ENCODE measurements at places on chromosomes 16 and 17.

DNA sequence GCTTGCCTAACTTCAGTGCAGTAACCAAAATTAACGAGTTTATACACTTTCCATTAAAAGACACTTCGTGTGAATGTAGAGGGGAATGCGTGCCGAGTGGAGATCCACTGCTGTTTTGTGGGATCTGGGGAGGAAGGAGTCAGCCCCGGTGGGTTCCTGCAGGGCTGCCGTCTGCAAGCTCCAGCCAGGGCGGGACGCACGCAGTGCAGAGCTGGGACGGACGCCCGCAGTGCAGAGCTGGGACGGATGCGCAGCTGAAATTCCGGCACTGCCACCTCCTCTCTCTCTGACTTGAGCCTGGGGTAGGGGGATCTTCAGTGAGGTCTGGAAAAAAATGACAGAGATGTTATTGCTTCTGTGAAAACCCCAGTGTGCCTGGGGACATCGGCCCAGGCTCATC, 16.5 kb upstream of the ZC3H18 start:
- no peak for DNase-seq

DNA sequence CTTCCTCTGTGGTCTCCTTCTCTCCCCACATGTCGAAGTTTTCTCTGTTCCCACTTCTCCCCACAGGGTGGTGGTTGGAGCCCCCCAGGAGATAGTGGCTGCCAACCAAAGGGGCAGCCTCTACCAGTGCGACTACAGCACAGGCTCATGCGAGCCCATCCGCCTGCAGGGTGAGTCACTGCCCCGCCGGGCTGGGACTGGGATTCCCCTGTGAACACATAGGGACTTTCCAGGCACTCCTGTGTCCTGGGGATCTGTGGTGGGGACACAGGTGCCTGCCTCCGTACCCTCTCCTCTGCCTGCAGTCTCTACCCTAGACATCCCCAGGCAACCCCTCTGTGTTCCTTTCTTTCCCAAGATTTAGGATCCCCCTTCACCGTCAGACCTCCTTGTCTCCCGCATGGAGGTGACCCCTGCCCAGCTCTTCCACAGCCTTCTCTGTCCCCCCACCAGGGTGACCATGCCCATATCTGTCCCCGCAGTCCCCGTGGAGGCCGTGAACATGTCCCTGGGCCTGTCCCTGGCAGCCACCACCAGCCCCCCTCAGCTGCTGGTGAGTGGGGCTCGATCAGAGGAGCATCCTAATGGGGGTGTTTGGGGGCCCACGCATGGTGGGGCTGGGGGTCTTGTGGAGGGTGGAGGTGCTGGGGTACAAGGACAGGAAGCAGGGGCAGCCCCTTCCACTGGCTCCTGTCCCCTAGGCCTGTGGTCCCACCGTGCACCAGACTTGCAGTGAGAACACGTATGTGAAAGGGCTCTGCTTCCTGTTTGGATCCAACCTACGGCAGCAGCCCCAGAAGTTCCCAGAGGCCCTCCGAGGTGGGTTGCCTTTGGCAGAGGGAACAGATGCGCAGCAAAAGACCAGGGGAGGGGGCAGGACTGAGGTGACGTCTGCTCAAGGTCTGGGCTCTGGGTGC, 5.8 kb downstream of the ITGAM start:
- DNase-seq: peak; percentile 86

- DNase-seq: peak; percentile 74
Observed at GRCh38 chr17:78127239-78127887, 1.2 kb downstream of the TMC6 start.

DNA sequence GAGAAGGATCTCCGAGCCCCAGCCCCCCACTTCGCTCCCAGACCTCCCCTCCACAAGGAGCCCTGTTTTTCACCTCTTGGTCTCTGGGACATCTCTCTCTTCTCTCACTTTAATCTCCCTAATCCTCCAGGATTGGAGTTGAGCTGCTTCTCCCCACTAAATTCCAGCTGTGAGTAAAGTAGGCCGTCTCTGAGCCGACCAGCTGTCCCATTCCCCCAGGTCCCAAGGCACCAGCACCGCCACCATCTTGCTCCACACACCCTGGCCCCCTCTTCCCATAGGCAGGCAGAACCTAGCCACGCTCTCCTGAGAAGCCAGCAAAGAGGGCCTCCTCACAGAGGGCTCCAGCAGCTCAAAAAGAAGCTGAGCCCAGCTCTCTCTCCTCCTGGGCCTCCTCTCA, 878 bp downstream of the DLG4 start:
- DNase-seq: no peak

GRCh38 chr16:69762814-69763598, 874 bp downstream of the WWP2 start:
- DNase-seq: no peak

DNA sequence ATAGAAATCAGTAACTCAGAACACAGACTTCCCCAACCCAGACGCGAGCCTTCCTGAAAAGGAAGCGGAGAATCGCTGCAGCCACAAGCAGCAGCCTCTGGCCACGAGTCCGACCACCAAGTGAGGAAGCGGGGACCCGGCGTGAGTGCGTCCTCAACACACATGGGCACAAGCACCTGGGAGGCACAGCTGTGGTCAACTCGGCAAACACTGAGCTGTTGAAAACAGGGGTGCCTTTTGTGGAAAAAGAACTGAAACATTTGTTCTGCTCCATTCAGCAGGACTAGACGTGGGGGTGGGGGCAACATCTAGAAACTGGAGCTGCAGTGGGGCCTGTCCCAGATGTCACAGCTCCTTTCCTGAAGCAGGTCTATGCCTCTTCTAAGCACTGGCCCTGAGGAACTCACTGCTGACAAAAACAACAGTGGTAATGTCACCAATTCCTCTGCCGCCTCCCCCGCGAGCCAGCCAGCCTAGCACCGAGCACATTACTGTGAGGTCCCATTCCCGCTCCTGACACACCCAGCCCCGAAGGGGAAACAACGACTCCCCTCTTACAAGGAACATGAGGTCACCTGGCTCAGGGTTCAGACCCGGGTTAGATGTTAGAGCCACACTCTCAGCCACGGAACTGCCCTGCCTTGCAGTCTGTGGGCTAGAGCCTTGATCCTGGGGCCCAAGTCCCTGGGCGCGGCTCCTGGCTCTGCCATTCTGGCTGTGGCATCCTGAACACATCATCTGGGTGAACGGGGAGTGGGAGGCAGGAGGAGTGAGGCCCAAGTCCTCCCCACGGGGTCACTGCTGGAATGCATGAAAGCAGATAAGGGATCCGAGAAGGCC, 29.0 kb downstream of the KDM8 start:
- peak; percentile 73 for DNase-seq

DNA sequence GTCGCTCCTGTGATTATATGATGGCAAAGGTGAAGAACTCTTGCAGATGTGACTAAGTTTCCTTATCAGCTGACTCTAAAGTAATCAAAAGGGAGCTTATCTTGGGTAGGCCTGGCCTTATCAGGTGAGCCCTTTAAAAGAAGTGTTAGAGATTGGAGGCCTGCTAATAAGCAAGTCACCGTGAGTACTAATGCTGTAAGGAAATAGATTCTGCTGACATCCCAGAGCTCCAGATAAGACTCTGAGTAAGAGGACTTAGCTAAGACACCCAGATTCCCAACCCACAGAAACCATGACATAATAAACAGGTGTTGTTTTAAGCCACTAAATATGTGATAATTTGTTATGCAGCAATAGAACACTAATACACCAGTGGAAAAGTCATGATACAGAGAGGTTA, 99.9 kb upstream of the FAM20A start:
- DNase-seq: no peak

DNA sequence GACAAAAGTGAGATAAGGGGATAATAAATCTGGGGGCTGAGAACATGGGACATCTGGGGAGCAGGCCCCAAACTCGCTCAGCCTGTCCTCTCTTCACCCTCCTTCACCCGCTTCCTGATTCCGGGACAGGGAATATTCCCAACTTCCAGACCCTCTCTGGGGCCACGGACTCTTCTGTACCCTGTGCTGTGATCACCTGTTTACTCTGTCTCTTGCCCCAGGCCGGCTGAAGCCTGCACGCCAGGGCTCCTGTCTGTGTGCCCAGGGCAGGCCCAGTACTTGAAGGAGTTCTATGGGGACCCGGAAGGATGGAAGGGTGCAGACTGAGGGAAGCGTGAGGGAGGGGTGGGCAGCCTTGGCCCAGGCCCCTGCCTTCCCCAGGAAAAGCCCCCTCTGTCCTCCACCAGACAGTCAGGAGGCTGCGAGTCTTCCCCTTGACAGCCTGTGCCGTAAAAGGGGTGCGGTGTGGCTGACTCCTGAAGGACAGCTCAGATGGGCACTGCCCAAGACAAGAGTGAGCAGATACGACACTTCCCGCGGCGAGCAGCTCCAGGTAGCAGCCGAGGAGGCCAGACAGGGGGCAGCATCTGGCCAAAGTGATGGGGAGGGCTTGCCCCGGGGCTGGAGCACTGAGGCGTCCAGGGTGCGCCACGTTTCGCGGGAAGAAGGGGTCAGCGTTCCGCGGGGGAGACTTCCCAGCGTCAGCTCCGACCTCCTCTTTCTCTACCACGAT, 1.0 kb upstream of the CCNF start:
- DNase-seq: no peak

- DNase-seq: no peak
Observed at GRCh38 chr17:17088086-17088485, 45.8 kb downstream of the MPRIP start.

DNA sequence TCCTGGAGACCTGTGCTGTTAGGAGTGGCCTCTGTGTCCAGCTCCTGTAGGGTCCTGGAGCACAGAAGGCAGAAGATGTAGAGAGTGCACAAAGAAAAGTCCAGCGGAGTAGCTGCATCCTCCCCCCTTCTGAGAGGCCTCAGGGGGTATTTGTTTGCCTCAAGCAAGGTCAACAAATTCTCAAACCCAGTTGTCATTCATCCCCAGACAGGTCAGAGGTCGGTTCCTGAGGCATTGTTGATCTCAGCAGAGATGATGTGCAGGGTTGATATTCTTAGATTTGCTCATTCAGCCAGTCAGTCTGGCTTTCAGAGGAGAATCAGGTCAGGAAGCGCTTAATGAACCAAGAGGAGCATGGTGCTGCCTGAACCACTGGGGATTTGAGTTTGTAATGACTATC, 8.3 kb upstream of the RBFOX1 start:
- DNase-seq: no peak

- DNase-seq: no peak
Observed at GRCh38 chr16:11670171-11671131, 2.2 kb downstream of the SNN start.

- no peak for DNase-seq
Observed at GRCh38 chr16:49704586-49705155, 151.2 kb downstream of the ZNF423 start.

All from stimulated activated CD8-positive, alpha-beta memory T cell treated with anti-CD3 and anti-CD28 coated beads, Interleukin-4, amount 100 ng/mL, for 48 hours (primary cell).